ENCODE measurements at places on chromosomes 5 and 9.

DNA sequence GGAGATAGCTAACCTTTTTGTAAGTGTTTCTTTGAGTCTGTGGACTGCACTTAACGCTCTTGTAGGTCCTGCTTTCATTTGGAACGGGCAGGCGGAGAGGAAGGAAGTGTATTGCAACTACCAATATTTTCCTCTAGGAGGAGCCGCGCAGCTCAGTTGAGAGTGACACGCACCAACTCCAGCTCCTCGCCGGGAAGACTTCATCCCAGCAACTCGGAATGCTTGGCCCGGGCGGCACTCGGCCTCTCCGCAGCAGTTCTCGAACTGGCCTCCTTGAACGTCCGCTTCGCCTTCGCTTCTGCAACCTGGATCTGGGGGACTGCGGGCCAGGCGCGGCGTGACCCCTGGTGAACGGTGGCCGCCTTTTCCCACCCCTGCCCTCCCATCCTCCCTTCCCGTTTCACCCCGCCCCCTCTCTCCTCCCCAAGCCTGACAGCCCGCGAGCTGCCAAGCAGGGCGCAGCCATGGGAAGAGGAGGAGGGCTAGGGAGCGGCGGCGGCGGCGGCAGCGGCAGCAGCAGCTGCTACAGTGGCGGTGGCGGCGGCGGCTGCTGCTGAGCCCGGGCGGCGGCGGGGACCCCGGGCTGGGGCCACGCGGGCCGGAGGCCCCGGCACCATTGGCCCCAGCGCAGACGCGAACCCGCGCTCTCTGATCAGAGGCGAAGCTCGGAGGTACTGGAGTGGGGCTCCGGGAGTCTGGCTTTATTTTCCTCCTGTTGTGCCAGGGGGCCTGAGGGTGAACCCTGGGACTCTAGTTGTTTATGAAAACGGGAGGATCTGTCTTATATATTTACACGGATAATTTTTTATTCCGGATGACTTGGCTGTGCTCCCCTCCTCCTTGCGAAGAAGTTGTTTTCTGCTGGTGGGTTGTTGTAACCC, at the start of gene GHR:
Gene GHR, plus strand, starts transcription at position 155 of the 881 bp plus-strand sequence. CDS start 142,436 bp downstream, outside the sequence.
- DNase-seq: peak; percentile 33

DNA sequence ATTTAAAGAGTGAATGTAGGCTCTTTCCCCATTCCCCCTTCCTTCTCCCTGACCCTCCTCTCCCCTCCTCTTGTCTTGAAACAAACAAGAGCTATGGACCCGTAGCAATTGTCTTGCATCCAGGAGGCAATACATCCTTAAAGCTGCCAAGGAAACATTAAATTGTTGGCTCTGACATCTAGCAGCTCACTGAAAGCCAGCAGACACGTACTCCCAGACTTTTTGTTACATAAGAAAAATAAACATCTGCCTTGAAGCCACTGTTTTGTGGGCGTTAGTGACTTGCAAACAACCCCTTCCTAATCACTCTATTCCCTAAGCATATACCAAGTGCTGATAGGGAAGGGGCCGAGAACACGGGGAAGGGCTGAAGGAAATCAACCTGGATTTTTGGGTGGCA, 8.6 kb downstream of the SLC45A2 start:
- DNase-seq: no peak

DNA sequence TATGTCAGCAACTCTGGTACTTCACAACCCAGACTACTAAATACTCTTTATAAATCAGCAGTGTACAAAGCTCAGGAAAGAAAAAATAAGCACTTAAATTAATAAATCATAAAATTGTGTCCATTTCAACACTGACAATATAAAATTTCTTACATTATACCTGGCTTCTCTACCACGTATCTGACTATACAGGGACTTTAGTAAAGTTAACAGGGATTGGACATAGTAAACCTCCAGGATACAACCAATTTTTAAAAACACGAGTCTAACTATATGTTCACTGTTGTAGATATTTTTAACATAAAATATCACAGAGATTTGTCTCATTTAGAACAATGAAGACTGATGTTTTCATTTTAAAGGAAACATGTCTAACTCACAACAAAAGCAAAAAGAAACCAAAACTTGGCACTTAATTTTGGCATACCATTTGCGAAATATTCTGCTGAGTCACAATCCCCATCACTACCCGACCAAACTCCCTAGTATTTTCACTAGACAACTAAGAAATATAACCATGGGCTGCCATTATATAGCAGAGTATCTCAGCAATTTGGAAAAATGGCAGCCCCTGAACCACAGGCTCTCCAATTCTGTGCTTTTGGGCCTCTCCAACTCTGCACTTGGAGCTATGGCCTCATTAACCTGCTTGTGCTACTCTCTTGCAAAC, 14.4 kb downstream of the FAM169A start:
- no peak for DNase-seq

DNA sequence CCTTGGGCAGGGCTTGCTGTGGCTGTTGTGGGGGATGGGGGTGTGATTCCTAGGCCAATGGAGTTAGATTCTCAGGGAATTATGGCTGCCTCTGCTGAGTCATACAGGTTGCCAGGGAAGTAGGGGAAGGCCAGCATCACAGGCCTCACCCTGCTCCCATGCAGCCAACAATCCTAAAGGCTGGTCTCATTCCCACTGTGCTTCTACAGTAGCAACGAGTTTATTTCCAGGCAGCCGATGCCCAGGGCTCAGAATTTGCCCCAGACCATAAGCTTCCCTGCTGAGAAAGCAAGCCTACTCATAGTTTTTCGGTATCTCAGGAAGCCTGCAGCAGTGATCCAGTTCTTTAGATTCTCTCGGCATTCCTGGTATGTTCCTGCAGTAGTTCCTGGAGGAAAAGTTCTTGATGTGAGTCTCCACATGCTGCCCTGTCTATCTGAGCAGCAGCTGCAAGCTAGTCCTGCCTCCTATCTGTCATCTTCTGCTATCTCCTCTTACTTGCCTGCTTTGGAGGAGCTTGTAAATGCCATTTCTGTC, 59.3 kb upstream of the SELENOP start:
- no peak for DNase-seq

Data from activated CD4-positive, alpha-beta memory T cell treated with anti-CD3 and anti-CD28 coated beads for 36 hours (primary cell).